H4 (cell line): ENCODE measurements at places on chromosomes 11 and 22. TPM values are rescaled to one million over a fixed set of nuclear protein-coding genes. Genes with fewer than 3 reads are reported as not detected.
A peak's percentile ranks its signal among the peaks of the same experiment; 100 is the strongest.

DNA sequence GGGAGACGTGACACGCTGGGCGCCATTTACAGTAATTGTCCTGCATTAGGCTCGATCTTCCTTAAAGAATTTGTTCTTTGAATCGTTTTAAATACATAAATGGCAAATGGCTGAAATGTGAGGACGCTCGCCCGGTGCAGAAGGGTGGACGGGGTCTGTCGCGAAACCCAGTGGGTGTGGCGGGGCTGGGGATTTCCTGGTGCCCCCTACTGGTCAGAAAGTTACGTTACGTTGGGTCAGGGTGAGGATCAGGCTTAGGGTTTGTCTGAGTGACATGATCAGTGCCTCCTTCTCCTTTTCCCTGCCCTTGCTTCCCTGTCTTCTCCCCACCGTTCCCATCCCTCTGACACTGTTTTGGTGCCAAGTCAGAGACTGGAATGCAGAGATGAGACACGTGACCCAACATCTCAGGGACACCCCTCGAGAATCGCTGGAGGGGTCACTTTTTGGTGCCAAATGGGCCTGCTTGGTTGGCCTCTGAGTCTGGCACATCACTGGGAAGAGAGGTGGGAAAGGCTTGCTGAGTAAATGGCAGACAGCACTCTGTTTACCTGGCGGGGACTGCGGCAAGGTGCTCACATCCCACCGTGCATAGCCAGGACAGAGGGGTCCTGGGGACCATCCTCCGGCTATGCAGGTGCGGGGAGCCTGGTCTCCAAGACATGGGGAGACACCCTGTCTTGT lies 1107.6 kb downstream of the BRD1 start:
- DNase-seq: no peak

- DNase-seq: no peak
Measured at GRCh38 chr11:120336641-120337354, 585 bp downstream of the ARHGEF12 start.

- no peak for DNase-seq
Measured at GRCh38 chr11:134233729-134234179, 9.3 kb downstream of the VPS26B start.

GRCh38 chr11:118200901-118201680 lies 23.7 kb downstream of the JAML start:
- DNase-seq: no peak

DNA sequence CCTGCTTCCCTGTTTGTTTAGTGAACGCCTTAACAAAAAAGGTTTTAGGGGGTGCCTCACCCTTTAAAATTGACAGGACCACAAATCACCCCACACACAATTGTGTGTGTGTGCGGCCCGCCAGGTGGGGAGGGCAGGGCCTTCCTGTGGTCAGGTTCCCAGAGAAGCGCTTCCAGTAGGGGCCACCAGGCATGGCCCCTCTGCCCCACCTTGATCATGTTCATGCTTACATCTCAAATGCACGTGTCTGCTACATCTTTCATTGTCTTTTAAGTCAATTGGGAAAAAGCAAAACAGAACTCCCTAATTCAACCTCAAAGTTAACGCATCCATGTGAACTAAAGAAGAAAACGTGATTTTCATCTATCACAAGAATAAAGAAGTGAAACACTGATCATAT lies 1335.3 kb downstream of the TBC1D22A start:
- no peak for DNase-seq

DNA sequence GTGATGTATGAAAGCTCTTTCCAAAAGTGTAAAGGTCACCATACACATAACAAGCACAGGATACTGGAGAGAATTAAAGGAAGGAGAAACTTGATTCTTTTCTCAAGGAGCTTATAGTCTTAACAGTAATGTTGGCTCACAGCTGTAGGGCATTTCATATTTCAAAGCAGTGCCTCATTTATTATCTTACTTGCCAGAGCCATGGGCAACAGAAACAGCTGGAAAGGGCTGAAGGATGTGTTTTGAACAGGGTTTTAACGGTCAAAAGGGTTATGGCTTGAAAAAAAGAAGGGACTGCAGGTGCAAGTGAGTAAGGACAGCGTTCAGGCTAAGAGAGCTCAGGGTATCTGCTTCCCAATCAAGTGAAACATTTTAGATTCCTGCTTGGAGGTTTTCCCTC lies 2.7 kb upstream of the GRAMD1B start:
- no peak for DNase-seq

Gene MCHR1
- not detected in 2 replicates for total RNA-seq

- peak; percentile 17 for DNase-seq
Measured at GRCh38 chr11:91792779-91793262, 431.8 kb upstream of the FAT3 start.

Gene RASL10A
- total RNA-seq: not detected in 2 replicates

Gene PLAAT2
- total RNA-seq: not detected in 2 replicates

Gene TUB
- 7.5 and 7.8 TPM in 2 replicates for total RNA-seq

- DNase-seq: peak; percentile 59
Measured at GRCh38 chr11:120324932-120325810, at the start of gene TLCD5. Gene TLCD5, plus strand, starts transcription at chr11:120325299. Its CDS starts 2,143 bp downstream, at chr11:120327442.

GRCh38 chr22:39308614-39309363 lies 10.6 kb downstream of the RPL3 start:
- DNase-seq: peak; percentile 81
